ENCODE measurements at places on chromosomes 2 and 18. TPM values are rescaled to one million over a fixed set of nuclear protein-coding genes. Genes with fewer than 3 reads are reported as not detected.

TNS1 gene
- total RNA-seq, result 196 TPM

GPR17 gene
- total RNA-seq, result 0.31 TPM

GALR1 gene
- 0.21 TPM for total RNA-seq

VSNL1 gene
- 20.6 TPM for total RNA-seq

LONRF2 gene
- 5.1 TPM for total RNA-seq
